ENCODE measurements at places on chromosomes 5 and 9. TPM values are rescaled to one million over a fixed set of nuclear protein-coding genes. Genes with fewer than 3 reads are reported as not detected.

The SLC34A1 gene
- total RNA-seq = not detected

The JAKMIP2 gene
- total RNA-seq = 1.2 TPM

The GALNT12 gene
- 13.8 TPM for total RNA-seq

The WNT8A gene
- total RNA-seq = not detected

The GFI1B gene
- not detected for total RNA-seq

The PAEP gene
- not detected for total RNA-seq

The CERCAM gene
- 0.29 TPM for total RNA-seq

- no peaks in the 10 kb centered on the region for H3K36me3 ChIP-seq
- no peak overlapping the region for H3K27ac ChIP-seq
- H3K4me3 ChIP-seq = no peak overlapping the region
- DNase-seq = no peak
- H3K4me1 ChIP-seq = peaks cover 15% of the 10 kb centered on the region
Measured at GRCh38 chr9:125754096-125754495, 6.9 kb downstream of the PBX3 start.

- DNase-seq = no peak
- no peaks in the 10 kb centered on the region for H3K4me1 ChIP-seq
- no peaks in the 10 kb centered on the region for H3K36me3 ChIP-seq
- no peaks in the 10 kb centered on the region for H3K27me3 ChIP-seq
- H3K4me3 ChIP-seq = no peak overlapping the region
- no peak overlapping the region for H3K27ac ChIP-seq
Measured at GRCh38 chr9:124132671-124133147, 121.1 kb downstream of the LHX2 start.

DNA sequence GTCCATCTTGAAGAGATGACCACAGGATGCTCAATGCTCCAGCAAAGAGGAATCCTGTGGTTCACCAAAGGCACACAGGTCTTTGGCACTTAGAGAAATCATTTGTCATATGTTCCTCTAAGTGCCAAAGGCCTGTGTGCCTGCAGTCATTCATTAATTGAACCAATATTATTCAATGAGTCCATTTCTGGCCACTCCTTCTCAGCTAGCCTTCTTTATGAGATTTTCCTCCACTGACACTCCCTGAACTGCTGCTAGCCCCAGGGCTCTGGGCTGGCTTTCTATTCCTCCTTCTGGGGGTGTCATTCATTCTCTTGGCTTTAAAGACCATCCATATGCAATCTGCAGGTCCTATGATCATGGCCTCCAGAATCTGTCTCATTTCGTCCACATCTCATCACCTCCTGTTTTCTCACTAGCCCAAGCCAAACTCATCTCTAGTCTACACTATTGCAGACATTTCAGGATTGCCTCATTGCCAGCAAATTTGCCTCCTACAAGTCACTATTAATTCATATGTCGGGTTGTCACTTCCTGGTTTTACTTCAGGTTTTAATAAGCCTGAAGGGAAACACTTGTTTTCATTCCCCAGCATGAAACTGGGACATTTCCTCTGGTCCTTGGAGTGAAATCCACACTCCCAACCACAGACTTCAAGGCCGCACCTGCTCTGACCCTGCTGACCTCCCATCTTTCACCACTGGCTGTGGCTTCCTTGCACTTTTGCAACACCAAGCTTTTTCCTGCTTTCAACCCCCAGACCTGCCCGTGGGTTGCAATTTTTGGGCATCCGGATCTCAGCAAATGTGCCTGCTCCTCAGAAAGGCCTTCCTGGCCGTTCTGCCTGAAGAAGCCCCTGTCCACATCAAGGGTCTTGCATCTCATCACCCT lies 35.1 kb downstream of the KCNIP1 start:
- no peak overlapping the region for H3K4me3 ChIP-seq
- no peaks in the 10 kb centered on the region for H3K4me1 ChIP-seq
- DNase-seq = no peak

DNA sequence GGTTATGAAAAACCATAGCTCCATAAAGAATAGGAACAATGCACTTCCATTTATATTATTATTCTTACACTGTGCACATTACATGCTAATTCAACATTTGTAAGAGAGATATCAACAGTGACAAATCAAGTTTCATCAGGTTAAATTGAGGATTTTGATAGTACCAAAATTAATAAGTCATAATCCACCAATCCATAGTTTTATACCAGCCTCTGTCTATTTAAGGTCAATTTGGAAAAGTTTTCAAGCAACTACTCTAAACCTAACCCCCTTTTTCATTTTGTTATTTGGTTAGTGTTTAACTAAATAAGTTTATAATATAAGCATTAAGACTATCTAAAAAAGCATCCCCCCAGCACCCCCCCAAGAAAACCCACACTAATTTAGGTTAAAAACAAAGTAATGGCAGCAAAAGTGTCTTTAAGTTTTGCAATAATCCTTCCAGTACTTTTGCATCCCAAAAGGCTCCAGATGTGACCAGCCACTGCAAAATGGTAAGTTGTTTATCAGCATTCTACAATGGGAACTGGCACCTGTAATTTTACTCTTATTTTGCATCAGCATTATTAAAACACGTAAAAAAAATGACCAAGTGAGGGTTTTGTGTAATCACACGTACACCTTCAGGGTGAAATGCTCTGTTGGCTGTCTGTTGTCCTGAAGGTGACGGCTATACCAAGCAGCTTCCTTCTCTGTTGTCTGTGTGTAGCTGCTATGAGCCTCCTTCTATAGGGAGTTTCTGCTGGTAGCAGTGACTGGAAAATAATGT lies 36.8 kb upstream of the SSBP2 start:
- H3K27me3 ChIP-seq = no peaks in the 10 kb centered on the region
- peak; percentile 10 for DNase-seq
- H3K36me3 ChIP-seq = no peaks in the 10 kb centered on the region
- no peak overlapping the region for H3K27ac ChIP-seq
- peaks cover 7% of the 10 kb centered on the region for H3K4me1 ChIP-seq

- H3K4me3 ChIP-seq = no peak overlapping the region
- no peaks in the 10 kb centered on the region for H3K27me3 ChIP-seq
- no peak for DNase-seq
- no peak overlapping the region for H3K27ac ChIP-seq
- no peaks in the 10 kb centered on the region for H3K36me3 ChIP-seq
Measured at GRCh38 chr9:9117866-9118265, 1318.3 kb upstream of the DMAC1 start.

DNA sequence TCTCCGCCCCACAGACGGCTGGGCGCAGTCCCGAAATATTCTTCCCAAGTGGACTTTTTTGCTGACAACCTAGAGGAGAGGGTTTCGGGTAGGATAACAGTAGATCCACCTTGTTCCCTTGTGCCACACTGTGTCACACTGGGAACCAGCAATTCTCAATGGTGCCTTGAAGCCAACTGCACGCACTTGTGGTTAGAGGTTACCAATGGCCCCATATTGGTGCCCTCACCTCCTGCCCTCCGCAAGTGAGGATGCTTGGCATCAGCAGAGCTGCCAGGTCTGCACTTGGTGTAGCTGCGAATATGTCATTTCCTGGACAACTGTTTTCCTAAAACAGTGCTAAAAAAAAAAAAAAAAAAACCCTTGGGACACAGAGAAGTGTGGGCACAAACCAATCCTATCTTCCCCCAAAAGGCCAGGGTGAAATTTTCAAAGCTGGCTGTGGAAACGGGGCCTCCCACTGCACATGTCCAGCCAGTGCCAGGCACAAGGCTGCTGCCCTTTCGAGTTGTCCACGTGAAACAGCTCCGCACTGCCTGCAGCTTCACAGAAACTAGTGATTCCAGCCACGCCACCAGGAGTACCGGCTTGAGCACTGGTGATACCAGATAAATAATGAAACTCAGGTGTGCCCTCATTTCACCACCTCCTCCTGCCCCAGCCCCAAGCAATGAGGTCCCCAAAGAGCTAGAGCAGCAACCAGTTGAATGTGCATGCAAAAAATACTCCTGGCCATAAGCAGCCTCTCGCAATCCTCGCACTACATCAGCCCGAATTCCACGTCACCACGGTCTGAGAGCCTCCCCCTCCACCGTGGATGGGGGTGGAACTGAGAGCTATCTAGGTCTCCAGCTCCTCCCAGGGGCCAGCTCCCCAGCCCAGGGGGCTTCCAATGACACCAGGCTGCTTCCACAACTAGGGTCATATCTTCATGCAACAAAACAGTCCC lies 51.2 kb downstream of the USP20 start:
- DNase-seq = peak; percentile 80
- peak overlapping the region; percentile 80 for H3K4me3 ChIP-seq
- H3K36me3 ChIP-seq = peaks cover 9% of the 10 kb centered on the region
- no peaks in the 10 kb centered on the region for H3K27me3 ChIP-seq
- H3K4me1 ChIP-seq = peaks cover 80% of the 10 kb centered on the region

DNA sequence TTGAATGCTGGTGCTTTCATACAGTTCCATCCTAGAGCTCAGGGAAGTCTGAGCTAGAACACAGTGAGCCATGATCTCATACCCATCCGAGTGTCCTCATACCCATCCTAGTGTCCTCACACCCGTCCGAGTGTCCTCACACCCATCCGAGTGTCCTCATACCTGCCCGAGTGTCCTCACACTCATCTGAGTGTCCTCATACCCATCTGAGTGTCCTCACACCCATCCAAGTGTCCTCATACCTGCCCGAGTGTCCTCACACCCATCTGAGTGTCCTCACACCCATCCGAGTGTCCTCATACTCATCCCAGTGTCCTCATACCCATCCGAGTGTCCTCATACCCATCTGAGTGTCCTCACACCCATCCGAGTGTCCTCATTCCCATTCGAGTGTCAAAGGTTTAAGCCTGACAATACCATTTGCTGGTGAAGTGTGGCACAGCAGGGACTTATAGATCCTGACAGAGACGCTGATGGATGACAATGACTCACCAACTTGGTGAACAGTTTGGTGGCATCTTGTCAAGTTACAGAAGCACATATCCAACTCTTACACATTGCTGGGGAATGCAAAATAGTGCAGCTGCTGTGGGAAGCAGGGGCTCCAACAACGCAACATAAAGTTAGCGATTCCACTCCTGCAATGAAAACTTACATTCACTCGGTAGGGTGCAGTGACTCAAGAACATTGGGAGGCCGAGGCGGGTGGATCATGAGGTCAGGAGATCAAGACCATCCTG lies 77.0 kb upstream of the COL5A1 start:
- no peak for DNase-seq
- H3K27me3 ChIP-seq = no peaks in the 10 kb centered on the region
- H3K4me1 ChIP-seq = no peaks in the 10 kb centered on the region
- H3K4me3 ChIP-seq = no peak overlapping the region

- no peaks in the 10 kb centered on the region for H3K4me1 ChIP-seq
- DNase-seq = no peak
- no peaks in the 10 kb centered on the region for H3K36me3 ChIP-seq
Measured at GRCh38 chr5:164832516-164832915, 1327.1 kb downstream of the MAT2B start.

GRCh38 chr5:129653442-129653841 lies 94.5 kb upstream of the MINAR2 start:
- no peaks in the 10 kb centered on the region for H3K36me3 ChIP-seq
- no peaks in the 10 kb centered on the region for H3K27me3 ChIP-seq
- no peak overlapping the region for H3K4me3 ChIP-seq
- H3K27ac ChIP-seq = no peak overlapping the region
- H3K4me1 ChIP-seq = no peaks in the 10 kb centered on the region
- DNase-seq = no peak

- H3K27ac ChIP-seq = no peak overlapping the region
- DNase-seq = no peak
- H3K4me3 ChIP-seq = no peak overlapping the region
- no peaks in the 10 kb centered on the region for H3K4me1 ChIP-seq
- no peaks in the 10 kb centered on the region for H3K36me3 ChIP-seq
Measured at GRCh38 chr9:8268881-8269280, 469.3 kb upstream of the DMAC1 start.

DNA sequence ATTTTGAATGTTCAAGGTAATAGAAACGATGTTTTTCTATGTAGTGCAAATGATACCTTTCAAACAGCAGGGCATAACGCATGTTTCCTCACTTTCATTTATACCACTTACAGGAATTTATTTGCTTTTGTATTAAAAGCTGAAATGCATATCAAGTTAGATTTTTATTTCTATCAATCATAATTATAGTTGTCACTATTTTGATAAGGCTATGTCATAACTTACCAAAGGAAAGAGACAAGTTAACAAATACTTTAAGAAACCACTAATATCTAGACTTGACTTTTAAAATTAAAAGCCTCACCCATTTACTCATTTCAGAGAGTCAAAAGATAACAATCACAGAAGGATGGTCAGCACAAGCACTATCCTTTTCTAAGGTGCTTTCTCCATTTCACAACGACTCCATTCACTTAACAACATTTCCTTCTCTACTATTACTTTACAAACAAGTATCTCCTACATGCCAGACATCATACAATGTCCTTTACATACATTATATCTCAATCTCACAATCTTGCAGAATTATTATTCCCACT lies 12.6 kb downstream of the ERP44 start:
- DNase-seq = no peak
- peaks cover 76% of the 10 kb centered on the region for H3K4me1 ChIP-seq
- no peak overlapping the region for H3K4me3 ChIP-seq
- no peaks in the 10 kb centered on the region for H3K36me3 ChIP-seq
- no peak overlapping the region for H3K27ac ChIP-seq

DNA sequence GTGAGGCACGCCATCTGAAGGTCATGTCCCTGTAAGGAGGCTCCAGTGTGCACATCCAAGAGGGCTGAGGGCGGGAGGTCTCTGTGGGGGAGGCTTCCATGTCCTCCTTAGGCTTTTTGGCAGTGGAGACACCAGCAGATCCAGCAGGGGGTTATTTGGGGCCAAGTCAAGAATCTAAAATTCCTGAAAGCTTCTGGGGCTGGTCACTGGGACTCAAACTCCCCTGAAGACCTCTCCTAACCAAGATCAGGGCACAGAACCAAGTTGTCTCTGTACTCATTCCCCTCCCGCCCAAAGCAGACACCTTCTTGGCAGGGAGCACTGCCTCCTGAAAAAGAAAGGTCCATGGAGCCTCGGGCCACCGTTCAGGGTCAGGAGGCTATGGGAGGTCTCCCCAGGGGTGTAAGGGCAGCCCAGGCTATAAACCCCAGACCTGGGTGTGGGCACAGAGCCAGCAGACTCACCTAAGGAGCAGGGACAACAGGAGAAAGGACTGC lies 127.4 kb upstream of the ADRA1B start:
- no peak overlapping the region for H3K27ac ChIP-seq
- H3K4me1 ChIP-seq = no peaks in the 10 kb centered on the region
- DNase-seq = no peak
- H3K36me3 ChIP-seq = no peaks in the 10 kb centered on the region

GRCh38 chr5:17852740-17853139 lies 218.5 kb downstream of the TAF11L14 start:
- H3K4me3 ChIP-seq = no peak overlapping the region
- no peaks in the 10 kb centered on the region for H3K4me1 ChIP-seq

DNA sequence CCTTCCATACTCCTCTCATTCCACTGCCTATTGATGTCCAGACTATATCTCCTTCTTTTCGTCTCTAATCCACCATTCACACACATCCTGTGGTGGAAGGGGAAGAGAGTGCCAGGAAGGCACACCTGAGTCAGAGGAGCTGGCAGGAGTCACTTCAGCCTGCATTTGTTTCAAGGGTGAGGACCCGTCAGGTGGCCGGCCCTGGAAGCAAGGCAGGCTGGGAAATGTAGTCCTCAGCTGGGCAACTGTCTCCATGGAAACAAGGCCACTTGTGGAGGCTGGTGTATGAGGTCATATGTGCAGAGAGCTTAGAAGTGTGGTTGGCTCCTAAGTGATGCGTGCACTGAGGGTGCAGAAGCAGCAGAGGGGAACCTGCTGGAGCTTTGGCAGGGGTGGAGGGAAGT lies 278.4 kb downstream of the NSG2 start:
- no peak overlapping the region for H3K4me3 ChIP-seq
- H3K36me3 ChIP-seq = no peaks in the 10 kb centered on the region
- H3K27me3 ChIP-seq = no peaks in the 10 kb centered on the region
- no peaks in the 10 kb centered on the region for H3K4me1 ChIP-seq

GRCh38 chr9:77798140-77798539 lies 150.0 kb upstream of the GNA14 start:
- no peak overlapping the region for H3K4me3 ChIP-seq
- no peaks in the 10 kb centered on the region for H3K27me3 ChIP-seq
- no peak for DNase-seq
- no peak overlapping the region for H3K27ac ChIP-seq

GRCh38 chr5:369151-369868 lies 47.8 kb downstream of the AHRR start:
- H3K27ac ChIP-seq = no peak overlapping the region
- no peak for DNase-seq

All from CD4-positive, alpha-beta memory T cell (primary cell).